ENCODE measurements at places on chromosomes 1 and 21.

GRCh38 chr1:175072099-175072951 is 4.7 kb downstream of the TNN start:
- no peak for DNase-seq

DNA sequence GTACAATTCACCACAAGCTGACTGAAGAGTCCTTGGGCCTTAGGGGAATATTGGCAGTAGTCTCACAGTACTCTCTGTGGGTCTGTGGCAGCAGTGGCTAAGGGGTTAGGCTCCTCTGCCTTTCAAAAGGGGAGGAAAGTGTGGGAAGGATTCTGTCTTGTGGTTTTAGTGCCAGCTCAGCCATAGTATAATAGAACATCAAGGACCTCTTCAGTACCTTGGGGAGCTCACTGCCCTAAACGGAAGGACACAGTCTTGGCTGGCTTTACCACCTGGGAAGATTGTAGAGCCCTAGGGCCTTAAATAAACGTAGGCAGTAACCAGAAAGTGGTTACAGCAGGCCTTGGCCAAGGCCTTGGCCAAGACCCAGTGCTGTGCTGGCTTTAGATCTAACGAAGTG is 265.7 kb downstream of the COL11A1 start:
- no peak for DNase-seq

GRCh38 chr21:42447732-42448131 is 44.0 kb downstream of the UBASH3A start:
- no peak for DNase-seq

DNA sequence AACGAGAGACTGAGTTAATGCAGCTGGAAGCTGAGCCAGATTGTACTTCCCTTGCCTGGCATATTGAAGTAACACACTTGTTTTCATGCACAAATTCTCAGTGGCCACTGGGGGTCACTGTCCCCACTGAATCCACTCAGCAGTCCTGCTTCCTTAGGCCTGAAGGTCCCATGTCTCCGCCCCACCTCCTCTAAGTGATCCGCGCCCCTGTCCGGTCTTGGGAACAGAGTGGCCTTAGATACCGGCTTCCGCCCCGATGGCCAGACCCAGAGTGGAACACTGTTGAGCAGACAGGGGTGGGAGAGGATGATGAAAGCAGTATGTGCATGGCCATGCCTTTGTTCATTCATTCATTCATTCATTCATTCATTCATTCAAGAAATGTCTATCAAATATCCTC is 34.8 kb downstream of the CHAF1B start:
- peak; percentile 39 for DNase-seq

DNA sequence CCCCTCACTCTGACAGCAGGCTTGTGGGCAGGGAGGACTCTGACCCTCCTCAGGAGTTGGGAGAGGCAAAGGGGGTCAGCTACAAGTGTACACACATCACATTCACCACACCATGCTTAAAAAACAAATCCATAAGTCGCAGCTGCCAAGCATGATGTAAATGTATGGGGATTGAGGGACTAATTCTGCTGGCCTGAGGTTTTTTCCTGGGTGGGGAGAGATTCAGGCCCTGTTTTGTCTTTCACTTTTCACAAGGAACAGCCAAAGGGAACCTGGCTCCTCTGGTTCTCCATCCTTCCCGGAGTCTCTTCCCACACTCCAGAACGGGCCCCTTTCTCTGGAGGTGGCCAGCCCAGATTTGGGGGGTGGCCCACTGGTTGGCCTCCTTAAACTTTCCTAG is 1.3 kb upstream of the MTARC2 start:
- no peak for DNase-seq

DNA sequence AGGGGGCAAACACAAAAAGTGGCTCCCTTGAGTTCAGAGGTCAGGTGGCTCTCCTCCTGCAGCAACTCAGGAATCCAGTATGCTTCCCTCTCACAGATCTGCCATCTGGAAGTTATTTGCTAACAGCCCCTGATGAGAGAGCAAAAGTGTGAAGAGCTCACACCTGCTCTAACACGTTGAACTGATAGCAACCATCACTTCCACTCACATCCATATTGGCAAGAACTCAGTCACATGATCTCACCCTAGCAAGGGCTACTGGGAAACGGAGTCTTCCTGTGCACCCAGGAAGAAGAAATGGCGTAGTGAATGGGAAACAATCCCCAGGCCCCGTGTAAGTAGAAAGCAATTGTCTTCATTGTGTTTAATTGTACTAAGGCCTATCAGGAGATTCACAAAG is 20.7 kb upstream of the SLC45A1 start:
- DNase-seq: no peak

DNA sequence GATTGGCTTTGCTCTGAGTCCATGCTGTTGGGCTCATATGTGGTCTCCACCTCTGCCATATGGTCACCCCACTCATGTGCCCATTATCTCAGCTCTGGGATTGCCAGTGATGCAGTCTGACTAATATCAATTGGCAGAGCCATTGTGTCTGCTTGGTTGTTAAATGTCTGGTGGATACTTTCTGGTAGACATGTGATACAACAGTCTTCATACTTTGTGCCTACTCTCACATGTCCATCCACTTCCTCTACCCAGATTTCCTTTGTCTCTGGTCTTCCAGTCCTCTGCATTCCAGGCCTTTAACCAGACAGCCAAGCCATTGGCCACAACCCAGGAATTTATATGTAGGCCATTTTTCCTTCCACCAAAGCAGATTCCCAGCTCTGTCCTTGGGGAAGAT is 30.8 kb upstream of the DIPK1A start:
- DNase-seq: no peak

GRCh38 chr1:241401156-241401555 is 44.2 kb upstream of the RGS7 start:
- DNase-seq: no peak

DNA sequence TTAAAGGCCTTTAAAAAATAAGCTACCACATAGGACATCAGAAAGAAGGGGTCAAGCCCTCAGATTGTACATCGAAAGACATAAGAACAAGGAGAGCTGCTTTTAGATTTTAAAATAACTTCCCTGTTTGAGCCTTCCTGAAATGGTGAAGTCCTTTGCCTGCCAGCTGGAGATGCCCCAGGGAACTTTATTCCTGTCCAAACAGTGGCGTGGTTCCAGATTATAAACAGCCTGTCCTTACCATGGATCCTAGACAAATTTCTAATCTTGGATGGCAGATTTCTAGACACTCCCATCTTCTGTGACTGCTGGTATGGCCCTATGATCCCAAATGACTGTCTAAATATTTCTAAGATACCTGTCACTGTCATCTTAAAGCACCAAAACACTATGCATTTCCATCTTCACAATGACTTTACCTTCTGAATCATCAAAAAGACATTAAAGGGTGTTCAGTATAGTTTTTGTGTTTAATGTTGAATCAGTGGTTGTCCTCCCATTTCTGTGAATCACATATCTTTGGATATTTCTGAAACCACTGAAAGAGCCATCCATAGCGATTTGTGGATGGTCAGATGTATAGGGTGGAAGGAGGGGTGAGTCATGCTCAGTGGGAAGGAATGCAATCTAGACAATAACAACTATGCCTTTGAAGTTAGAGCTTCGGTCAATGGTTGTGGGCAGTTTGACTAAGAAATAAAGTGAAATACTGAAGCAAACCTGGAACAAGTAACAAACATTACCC is 23.2 kb downstream of the ILDR2 start:
- no peak for DNase-seq

- no peak for DNase-seq
These were observed 51.0 kb downstream of the CR1L start for GRCh38 chr1:207695891-207696290.

GRCh38 chr21:31157756-31158155 is 119.5 kb upstream of the KRTAP19-8 start:
- no peak for DNase-seq

DNA sequence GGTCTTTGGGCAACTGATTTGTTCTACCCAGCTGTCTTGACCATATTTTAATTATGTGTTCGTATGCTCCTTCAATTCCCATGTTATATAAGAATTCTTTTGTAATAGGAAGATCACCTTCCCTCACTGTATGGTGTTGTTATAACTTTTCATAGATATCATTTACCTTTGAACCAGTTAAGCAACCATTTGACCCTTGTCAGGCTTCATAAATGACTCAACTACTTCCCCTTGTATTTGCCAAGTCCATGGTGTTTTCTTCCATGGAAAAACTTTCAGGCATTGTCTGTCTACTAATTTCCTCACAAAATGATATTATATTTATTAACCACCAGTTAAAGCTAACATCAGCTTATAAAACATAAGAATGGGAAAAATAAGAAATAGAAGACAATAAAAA is 5.1 kb downstream of the BPNT1 start:
- no peak for DNase-seq

GRCh38 chr1:115977499-115978258 is 1.4 kb downstream of the SLC22A15 start:
- DNase-seq: no peak

DNA sequence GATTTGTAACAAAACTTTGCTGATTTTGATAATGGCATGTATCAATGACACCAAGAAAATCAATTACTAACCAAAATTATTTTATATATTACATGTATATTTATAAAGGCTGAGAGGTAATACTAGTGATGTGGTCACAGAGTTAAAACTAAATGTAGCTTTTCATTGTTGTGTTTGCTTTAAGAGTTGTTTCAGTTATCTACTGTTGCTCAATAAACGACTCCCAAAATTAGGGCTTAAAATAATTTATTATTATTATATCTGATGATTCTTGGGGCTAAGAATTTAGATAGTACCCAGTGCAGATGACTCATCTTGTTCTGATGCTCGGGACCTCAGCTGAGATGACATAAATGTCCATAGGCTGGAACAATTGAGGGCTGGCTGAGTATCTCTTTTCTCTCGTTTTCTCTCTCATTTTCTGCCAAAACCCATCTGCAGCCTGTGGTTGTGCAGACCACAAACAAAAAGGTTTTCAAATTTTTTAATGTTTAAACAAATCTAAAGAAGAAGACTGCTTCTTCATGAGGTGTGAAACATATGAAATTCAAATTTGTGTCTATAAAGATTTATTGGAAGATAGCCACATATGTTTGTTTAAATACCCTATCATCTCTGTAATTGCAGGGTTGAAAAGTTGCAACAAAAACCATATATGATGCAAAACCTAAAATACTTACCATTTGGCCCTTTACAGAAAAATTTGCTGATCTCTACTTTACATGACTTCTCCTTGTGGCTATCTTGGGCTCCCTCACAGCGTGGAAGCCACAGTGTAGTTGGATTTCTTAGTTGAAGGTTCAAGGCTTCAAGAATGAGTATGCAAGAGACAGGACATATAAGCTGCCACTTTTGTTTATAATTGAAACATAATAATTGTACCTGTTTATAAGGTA is 14.8 kb upstream of the PTPRC start:
- DNase-seq: peak; percentile 64

DNA sequence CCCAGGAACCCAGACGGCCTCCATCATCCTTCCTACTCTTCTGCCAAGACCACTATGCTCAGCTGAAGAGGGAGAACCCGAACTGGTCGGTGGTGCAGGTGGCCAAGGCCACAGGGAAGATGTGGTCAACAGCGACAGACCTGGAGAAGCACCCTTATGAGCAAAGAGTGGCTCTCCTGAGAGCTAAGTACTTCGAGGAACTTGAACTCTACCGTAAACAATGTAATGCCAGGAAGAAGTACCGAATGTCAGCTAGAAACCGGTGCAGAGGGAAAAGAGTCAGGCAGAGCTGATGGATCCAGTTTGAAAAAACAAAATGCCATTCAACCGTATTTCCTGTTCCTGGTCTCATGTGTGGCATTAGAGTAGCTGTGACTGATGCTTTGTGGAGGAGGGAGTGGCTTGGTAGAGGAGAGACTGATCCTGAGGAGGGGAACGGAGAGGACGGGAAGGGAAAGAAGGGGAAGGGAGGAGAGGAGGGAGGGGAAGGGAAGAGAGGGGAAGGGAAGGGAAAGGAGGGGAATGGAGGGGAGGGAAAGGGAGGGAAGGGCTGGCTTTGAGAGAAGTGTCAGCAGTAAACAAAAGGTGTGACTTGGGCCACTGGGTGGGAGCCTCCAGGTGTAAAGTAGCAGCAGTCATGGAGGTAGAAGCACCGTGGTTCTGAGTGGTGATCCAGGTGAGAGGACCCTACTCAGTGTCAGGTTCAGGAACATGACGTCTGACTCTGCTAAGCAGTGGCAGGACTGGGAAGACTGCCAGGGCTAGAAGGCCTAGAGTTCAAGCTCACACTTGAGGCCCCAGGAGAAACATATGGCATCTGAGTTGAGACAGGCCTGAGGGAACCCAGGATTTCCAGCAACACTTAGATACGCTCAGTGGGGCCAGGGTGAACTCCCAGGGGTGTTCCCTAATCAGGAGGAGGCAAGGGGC is 846 bp downstream of the HMGB4 start:
- no peak for DNase-seq

- DNase-seq: no peak
These were observed 93.9 kb downstream of the STUM start for GRCh38 chr1:226642421-226642820.

DNA sequence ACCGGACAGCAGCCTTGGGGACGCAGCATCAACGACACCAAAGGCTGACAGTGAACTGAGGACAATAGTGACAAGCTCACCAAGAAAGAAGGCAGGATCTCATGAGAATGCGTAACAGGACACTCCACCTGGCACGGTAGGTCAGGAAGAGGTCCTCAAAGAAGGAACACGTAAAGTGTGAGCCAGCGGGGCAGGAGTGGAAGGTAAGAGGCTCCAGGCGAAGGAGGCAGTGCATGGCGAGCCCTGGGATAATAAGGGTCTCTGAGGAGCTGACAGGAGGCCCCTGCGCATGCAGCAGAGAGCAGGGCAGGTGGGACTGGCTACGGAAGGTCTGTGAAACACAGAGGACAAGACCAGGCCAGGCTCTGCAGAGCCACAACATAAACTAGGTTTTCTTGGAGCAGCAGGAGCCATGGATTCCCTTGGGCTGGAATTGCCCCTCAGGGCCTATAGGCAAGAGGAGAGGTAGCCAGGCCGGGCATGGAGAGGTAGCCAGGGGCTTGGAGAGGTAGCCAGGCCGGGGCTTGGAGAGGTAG is 8.2 kb downstream of the LSS start:
- no peak for DNase-seq

GRCh38 chr1:58926152-58926551 is 142.3 kb upstream of the JUN start:
- no peak for DNase-seq

DNA sequence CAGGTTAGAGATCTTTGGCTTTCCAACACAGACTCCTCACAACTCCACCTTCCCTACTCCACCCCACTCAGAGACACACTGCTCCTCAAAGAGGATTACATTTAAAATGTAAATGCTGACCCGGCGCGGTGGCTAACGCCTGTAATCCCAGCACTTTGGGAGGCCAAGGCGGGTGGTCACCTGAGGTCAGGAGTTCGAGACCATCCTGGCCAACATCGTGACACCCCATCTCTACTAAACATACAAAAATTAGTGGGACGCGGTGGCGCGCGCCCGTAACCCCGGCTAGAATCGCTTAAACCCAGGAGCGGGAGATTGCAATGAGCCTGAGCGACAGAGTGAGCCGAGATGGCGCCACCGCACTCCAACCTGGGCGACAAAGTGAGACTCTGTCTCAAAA is 1.8 kb upstream of the ANP32E start:
- DNase-seq: no peak

GRCh38 chr1:81044708-81045107 is 756.0 kb upstream of the ADGRL2 start:
- DNase-seq: no peak
